ENCODE measurements at places on chromosomes 7 and 10.
A peak's percentile ranks its signal among the peaks of the same experiment; 100 is the strongest.

- H3K4me1 ChIP-seq = peaks cover 8% of the 10 kb centered on the region
- H3K4me3 ChIP-seq = no peak overlapping the region
- no peaks in the 10 kb centered on the region for H3K36me3 ChIP-seq
- peak; percentile 72 for DNase-seq
- no peaks in the 10 kb centered on the region for H3K27me3 ChIP-seq
These were observed 220.1 kb downstream of the TNS3 start for GRCh38 chr7:47361746-47362215.

GRCh38 chr10:67173787-67174186, 248.0 kb downstream of the LRRTM3 start:
- H3K27ac ChIP-seq = no peak overlapping the region
- no peak for DNase-seq
- no peak overlapping the region for H3K4me3 ChIP-seq
- H3K27me3 ChIP-seq = no peaks in the 10 kb centered on the region
- H3K4me1 ChIP-seq = no peaks in the 10 kb centered on the region

GRCh38 chr10:18113881-18114280, 26.3 kb upstream of the CACNB2 start:
- no peaks in the 10 kb centered on the region for H3K4me1 ChIP-seq
- H3K27me3 ChIP-seq = no peaks in the 10 kb centered on the region
- H3K36me3 ChIP-seq = no peaks in the 10 kb centered on the region

GRCh38 chr7:157683747-157684156, 346.9 kb downstream of the DNAJB6 start:
- DNase-seq = no peak
- no peak overlapping the region for H3K27ac ChIP-seq
- no peaks in the 10 kb centered on the region for H3K36me3 ChIP-seq
- peaks cover 9% of the 10 kb centered on the region for H3K4me1 ChIP-seq
- no peak overlapping the region for H3K4me3 ChIP-seq

All from T-helper 2 cell treated with Interferon-gamma antibody and Interleukin-4, amounts not matched to agents 5 μg/mL and 100 μg/mL, for 36 hours (primary cell).